ENCODE measurements at places on chromosomes 13 and 19. TPM values are rescaled to one million over a fixed set of nuclear protein-coding genes. Genes with fewer than 3 reads are reported as not detected.

The PRRG2 gene
- polyA plus RNA-seq, result 4.0 TPM

The MYH14 gene
- polyA plus RNA-seq, result 31.7 TPM

The NDUFA3 gene
- 285 TPM for polyA plus RNA-seq

The ZNF850 gene
- 0.64 TPM for polyA plus RNA-seq

The MYO1F gene
- polyA plus RNA-seq, result 3.1 TPM

The BEST2 gene
- polyA plus RNA-seq, result not detected

DNA sequence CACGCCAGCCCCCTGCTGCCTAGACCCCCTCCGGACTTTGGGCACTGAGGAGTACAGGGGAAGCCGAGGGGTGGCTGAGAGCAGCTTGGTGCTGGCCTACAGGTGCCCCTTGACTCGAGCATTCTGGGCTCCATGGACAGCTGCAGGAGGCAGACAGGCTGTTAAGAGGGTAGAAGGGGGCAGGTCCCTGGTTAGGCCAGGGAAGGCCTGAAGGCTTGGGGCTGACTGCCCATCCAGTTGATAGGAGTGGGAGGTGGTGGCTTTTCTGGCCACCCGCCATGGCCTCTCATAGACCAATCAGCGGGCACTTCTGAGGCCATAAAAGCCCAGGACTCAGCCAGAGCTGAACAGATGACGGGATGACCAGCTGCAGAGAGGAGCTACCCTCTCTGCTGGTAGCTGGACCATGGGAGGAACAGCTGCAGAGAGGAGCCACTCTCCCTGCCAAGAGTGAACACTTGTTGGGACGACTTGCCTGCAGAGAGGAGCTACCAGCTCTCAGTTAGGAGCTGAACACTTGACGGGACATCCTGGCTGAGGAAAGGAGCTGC is 10.7 kb upstream of the SUPT20H start:
- no peak for DNase-seq

- no peak for DNase-seq
Observed at GRCh38 chr19:5189318-5189607, 151.3 kb downstream of the PTPRS start.

- no peak for DNase-seq
Observed at GRCh38 chr19:44685877-44686276, 13.1 kb upstream of the CEACAM16 start.

DNA sequence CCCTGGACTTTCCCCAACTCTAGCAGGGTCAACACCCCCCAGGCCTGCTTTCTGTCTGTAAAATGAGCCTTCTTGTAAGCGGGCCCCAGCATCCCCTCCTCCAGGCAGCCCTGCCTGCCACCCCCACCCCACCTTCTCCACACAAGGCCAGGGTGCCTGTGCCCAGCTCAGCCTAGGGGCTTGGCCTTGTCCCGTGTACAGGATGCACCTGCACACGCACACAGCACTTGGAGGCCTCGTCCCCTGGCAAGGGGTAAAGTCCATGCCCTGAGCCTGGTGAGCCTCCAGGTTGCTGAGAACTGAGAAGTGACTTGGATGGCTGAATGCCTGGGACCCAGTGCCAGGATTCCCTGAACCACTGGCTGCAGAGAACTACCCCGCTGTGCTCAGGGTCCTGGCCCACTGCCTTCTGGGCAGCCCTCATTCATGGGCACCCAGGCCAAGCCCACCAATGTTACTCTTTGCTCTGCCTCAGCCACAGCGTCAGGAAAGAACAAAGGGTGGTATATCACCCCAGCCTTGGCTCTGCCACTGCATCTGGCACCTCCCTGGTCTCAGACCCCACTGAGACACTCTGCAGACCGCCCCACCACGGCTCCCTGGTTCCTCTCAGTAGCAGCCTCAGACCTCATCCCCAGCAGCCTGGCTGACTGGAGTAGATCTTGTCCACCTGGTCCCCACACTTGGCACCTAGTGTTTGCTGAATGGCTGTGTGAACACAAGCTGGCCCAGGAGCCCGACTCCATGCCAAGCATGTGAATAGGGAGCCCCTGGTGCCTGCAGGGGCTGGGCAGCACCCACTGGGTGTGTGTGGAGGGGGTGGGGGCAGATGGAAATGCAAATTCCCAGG is 1.8 kb upstream of the TM6SF2 start:
- DNase-seq, result peak; percentile 29

DNA sequence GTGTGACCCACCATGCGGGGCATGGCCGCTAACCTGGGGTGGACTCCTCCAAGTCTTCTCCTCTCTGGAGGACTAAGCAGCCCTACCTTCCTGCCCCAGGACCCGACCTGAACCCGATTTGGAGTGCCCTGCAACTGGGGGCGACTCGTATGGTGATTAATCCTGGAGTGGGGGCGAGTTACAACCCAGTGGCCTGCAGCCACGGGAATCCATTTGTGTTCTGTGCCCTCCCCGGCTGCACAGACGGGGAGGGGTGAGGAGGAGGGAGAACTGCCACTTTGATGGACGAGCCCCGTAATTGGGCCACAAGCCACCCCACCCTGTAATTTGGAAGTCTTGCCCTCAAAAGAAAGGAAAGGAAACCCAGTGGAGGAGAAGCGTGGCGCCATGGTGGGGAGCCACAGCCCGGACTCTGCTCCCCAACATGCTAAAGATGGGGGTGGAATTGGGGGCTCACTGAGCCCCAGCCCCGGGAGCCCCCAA is 18.0 kb downstream of the PRR36 start:
- DNase-seq, result no peak
